ENCODE measurements at places on chromosomes 1 and 21.

- DNase-seq, result no peak
Measured at GRCh38 chr1:2304921-2305681, 77.0 kb downstream of the SKI start.

- no peak for DNase-seq
Measured at GRCh38 chr1:65512383-65512782, 91.9 kb downstream of the LEPR start.

DNA sequence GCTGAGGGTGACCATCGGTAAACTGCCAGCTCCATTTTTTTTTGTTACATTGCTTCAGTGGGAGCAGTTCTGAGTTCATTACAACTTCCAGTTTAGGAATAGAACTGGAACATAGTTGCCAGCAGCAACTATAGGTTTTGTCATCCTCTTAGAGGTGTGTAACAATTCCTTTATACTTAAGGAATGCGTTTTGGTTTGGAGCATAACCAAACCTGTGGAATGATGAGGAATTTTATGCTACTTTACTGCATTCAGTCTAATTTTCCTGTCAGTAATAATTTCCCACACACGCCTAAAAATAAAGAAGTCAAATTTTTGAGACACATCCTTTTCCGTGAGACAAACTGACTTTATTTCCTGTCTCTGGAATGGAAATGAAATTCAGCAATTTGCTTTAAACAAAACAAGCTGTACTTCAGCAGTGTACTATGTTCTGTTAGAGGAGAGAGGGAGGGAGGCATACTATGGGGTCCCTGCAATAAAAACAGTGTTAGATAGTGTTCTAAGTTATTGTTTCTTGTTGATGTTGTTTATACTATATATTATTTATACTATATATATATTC, 4.8 kb upstream of the AMPD1 start:
- DNase-seq, result no peak

DNA sequence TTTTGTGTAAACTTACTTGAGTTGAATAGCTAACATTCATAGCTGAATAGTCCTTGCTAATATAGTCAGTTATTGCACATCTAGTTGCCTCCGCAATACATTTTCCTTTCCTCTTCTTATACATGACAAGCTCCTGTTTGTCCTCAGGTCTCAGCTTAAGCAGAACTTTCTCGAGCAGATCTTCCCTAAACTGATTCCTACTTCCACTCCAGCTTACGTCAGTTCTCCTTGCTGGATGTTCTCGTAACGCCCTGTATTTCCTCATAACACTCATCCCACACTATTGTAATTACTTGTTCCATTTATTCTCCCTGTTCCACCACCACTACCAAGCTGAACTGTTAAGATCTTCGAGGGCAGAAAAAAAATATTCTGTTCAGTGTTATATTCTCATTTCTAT, 15.1 kb upstream of the OMA1 start:
- DNase-seq, result no peak

DNA sequence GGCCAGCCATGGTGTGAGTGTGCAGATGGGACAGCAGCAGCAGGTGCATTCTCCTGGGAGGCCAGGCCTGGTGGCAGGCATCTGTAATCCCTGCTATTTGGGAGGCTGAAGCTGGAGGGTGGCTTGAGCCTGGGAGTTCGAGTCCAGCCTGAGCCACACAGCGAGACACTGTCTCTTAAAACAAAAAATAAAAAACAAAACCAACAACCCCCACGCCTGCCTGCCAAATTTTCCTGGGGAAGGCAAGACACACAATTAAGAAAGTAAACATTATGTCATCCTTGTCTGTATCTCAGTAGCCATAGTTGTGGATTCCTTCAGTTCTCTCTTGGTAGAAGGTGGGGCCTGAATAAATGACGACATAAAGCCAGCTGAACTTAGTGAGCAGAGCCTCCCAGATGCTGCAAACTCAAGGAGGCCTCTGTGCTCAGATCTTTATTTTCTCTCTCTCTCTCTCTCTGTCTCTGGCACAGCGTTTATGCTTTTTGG, 57.6 kb upstream of the CD34 start:
- no peak for DNase-seq

DNA sequence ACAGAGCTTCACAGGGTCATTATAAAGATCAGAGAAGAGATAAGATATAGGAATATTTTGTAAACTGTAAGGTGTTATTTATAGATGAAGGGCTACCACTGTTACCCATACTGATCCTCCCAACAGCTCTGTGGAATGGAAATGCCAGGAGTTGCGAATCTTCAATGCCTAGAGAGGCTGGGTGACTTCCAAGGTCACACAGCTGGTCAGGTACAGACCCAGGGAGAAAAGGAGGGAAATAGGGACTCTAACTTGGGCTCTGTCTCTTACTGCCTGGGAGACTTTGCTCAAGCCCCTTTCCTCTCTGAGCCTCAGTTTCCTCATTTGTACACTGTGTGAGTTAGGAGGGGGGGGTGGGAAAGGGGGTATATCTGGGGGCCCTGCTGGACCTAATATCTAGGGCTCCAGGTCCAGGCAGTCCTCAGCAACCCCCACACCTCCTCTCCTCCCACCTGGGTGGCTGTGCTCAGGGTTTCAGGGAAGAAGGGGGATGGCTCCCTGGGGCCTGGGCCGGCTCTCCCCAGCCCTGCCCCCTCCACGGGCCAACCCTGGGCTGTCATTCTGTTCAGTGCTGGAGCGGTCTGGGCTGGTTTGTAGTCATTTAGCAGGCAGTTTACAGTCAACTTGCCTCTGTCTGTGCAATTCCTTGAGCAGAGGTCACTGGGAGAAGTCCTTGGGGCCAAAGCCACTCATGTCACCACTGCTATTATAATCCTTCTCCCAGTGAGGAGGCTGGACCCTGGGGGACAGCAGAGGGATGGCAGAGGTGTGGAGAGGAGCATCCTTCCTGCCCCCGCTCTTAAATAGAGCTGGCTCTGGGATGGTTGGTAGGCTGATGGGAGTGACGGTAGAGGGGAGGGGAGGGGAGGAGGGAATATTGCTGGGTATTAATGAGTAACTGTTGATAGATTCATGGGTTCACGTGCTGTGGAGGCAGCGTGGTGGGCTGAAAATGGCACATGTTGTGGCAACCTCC, 1.7 kb downstream of the BSND start:
- DNase-seq, result no peak

DNA sequence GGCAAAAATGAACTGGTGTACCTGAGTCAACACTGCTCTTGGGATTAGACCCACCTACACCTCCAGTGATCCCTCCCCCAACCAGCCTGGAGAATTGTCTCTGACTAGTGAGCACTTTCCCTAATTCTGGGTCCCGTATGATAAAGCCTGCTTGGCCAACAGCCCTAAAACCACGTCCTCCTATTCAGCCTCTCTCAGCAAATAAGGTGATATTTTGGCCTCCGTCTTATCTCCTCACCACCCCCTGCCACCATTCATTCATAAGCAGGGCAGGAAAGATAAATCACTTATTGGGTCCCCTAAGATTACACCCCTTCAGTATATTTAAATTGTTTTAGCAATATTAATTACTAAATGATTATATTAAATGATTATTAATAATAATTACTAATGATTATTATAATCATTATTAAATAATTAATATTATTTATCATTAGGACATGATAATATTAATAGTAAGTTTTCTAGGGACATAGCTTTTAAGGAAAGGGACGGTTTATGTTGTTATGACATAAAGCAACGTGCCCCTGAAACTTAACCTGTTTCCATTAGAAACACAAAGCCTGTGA, 108.0 kb downstream of the DUSP10 start:
- no peak for DNase-seq

- DNase-seq, result no peak
Measured at GRCh38 chr1:58465825-58466629, 80.5 kb downstream of the OMA1 start.

DNA sequence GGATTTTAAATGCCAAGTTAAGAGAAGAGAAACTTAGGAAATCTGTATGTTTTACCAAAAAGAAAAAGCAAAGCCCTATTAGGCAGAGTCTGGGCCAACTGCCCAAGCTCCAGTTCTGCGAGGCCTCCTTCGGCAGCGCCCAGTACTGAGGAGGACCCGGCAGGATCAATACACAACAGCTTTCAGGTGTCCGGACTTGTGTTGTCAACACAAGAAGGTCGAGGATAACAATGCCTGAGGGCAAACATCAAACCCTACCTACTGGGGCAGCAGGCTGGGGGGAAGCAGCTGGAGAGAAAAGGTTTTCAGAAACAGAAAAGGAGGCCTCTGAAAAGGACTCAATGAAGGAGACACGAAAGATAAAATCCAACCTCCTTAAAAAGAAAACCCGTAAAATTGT, 98.1 kb upstream of the GJB5 start:
- DNase-seq, result no peak

- no peak for DNase-seq
Measured at GRCh38 chr1:25458541-25459298, 28.0 kb downstream of the MACO1 start.

- no peak for DNase-seq
Measured at GRCh38 chr1:61132176-61132638, 49.8 kb downstream of the NFIA start.

GRCh38 chr1:94579876-94580294, 38.3 kb upstream of the F3 start:
- DNase-seq, result no peak

DNA sequence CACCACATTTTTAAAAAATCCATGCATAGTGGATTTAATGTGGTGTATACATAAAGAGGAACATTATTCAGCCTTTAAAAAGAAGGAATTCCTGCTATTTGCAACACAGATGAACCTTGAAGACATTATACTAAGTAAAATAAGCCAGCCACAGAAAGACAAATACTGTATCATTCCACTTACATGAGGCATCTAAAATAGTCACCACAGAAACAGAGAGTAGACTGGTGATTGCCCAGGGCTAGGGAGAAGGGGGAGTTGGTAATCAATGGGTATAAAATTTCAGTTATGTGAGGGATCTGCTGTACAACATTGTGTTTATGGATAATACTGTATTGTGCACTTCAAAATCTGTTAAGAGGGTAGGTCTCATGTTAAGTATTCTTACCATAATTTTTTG, 10.0 kb downstream of the FAM163A start:
- DNase-seq, result no peak

DNA sequence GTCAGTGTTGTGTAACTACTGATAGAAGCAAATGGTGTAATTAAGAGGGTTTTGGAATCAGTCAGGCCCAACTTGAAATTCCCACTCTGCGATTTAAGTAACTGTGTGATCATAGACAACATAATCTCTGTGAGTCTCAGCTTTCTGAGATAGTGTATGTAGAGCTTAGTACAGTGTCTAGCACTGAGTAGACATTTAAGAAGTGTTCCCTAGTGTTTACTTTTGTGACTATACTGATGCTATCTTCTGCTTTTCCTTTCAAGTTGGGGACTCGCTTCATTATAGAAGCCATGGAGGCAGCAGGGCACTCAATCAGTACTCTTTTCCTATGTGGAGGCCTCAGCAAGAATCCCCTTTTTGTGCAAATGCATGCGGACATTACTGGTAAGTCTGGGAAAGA, 147.7 kb upstream of the HOOK1 start:
- DNase-seq, result no peak

GRCh38 chr21:32894321-32894720, 122.8 kb upstream of the PAXBP1 start:
- no peak for DNase-seq

DNA sequence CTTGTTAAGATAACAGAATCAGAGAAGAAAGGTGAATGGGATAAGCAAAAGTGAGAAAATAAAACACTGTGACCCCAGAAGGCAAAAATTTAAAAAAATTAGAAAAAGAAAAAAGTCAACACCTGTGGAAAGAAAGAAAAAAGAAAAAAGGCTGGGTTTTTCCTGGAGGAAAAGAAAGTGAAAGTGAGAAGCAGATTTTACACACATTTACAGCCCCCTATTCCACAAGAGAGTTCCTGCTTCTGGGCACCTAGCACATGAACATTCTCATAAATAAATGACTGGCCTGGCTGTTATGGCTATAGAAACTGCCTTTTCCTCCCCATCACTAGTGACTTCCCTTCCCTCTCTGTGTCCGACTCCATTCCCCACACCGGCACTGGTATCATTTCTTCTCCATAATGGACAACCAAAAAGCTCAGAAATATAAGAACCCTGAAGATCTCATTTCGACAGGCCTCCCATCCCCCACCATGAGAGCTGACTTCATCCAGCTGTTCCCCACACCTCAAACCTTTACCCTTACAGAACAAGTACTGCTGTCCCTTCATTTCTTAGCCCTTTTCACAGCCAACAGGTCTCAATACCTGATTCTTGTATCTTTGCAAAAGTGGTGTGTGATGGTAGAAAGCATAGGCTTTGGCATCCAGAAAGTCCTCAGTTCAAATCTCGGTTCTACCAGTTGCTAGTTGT, 12.6 kb downstream of the MTF1 start:
- no peak for DNase-seq

DNA sequence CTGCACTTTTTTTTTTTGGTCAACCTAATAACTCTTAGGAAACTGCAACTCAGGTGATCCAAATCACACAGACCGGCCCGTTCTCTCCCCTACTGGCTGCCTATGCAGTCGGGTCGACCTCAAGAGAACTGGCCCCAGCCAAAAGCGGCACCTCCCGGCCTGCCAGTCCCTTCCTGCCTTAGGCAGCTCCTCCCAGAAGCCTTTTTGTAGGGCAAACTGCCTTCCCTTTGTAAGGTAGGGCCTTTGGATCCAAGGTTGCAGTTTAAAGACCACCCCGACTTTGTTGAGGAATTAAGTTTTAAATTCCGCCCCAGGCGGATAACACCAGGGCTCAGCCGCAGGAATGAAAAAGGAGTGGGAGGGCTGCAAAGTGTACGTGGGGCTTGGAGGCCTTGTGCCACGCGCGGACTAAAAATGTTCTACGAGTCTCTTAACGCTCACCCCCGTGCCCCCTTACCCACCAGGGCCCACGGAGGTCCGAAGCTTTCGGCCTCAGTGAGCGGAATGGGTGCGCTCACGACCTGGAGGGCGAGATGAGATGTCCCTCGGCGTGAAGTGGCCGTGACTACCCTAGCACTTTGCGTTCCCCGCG, 642 bp upstream of the ST3GAL3 start:
- DNase-seq, result no peak

DNA sequence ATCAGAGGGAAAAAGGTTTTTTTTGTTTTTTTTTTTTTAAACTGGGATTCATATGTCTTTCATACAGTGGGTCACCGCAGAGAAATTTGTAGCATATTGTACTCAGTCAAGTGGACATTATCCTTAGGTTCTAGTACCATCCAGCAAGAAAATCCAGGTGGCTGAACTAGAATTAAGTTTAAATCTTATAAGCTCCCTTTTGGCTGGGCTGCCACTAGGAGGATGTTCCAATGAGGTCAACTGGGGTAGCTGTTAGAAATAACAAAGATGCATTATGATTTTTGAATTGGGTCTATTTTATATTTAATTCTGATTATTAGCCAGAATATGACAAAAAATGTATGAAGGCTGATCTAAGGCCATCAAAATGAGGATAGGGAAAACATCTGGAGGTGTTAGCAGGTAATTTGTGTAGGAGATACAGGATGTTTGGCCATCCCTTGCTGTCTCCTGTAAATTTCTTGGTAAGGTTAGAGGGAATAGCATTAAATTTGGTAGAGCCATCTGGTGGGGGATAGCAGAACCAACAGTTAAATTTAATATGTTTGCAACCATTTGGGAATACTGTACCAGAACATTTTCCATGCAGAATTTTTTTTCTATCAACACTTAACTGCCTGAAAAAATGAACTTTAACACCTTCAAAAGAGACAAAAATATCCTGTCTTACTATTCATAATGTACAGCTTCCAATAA, 568.5 kb upstream of the B3GALT2 start:
- no peak for DNase-seq

- DNase-seq, result no peak
Measured at GRCh38 chr1:37006132-37006868, 28.0 kb downstream of the GRIK3 start.
